Vagina (tissue), 2 donors: ENCODE measurements at places on chromosomes 16 and 17.

- no peak for DNase-seq
Observed at GRCh38 chr16:1464894-1465566, 9.8 kb downstream of the CLCN7 start.

DNA sequence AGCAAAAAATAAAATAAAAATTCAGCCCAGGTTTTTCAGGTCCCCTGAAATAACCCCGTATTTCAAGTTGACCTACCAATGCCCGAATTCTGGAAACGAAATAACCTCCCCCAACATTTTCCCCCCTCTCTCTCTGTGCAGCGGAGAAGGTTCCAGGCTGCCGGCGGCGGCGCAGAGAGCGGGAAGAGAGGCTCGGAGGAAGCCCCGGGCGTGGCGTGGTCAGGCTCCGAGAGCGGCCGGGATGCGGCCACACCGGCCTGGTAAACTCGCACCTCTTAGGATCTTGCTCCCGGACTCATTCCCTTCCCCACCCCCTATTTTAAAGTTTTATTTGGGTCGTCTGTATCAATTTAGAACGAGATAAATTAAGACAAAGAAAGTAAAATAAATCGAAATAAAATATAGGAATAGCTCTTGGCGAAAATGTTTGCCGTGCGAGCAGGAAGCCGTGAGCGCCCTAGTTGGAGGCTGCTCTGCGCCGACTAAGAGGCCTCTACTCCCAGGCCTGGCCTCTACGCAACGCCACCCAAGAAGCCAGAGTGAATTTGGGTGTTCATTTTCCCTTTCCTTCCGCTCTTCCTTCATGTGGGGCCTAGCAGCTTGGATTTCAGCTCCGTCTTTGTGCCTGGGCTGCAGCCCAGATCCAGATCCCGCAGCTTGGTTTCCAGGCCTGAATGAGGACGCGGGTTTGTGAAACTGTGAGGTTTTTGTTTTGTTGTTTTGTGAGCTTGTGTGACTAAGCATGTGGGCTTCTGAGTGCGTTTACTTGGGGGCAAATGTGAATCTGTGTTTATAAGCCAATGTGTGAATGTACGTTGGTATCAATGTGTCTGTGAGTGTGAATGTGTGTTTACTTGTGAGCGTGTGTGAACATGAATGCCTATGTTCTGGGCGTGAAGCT lies 1.5 kb upstream of the HOXB6 start:
- DNase-seq = no peak

DNA sequence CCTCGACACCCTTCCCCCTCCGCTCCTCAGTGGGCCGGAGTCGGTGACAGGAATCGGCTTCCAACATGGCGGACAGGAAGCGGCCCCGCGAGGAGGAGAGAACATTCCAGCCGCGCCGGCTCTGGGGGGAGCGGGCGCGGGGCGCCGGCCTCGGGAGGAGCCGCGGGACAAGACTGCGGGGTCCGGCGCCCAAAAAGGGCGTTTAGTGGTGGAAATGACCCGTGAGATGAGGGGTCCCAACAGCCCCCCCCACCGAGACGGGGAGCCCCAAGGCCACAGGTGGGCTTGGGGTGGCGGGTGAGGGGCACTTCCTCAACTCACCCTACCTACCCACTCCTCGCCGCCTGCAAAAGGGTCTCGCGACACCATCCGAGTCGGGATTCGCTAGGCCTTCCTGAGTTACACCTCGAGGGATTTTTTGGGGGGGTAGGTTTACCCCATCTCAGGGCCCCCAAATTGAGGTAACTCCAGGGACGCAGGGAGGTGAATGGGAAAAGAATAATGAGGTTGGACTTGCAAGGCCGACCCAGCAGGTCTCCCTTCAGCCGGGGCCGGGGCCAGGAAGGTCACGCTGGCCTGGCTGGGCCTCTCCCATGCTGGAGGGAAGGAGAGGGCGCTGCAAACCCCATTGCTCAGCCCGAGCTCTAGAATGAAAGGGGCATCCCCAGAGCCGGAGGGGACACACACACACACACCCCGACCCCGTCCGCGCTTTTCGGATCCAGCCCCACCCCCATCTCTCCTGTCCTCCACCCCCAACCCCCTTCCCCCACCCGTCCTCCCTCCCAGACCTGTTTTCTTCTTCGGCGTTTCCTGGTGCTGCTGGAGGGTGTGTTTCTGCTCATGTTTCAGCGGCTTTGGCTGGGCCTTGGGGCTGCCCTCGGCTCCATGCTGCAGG lies 707 bp downstream of the NUFIP2 start:
- DNase-seq = peak; percentile 89

DNA sequence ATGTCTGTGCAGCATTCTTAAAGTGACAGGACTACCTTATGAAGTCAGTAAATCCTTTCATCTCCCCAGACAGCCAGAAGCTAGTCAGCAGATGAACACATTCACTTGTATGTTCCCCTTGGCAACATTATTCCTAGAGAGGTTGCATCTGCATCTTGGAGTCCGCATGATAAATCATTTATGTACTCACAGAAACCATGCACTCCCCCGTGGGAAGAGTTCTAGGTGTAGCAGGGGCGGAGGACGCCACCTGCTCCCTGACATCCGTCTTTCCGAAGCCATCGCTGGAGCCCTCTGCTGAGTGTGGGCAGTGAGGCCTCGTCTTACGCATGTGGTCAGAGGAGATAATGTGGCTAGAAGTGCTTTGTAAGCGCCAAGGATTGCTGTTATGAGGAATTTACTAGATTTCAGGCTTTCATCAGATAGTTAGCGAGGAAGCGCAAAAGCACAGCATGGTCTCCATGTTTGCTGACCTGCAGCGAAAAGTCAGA lies 144.5 kb downstream of the RPTOR start:
- DNase-seq = no peak

DNA sequence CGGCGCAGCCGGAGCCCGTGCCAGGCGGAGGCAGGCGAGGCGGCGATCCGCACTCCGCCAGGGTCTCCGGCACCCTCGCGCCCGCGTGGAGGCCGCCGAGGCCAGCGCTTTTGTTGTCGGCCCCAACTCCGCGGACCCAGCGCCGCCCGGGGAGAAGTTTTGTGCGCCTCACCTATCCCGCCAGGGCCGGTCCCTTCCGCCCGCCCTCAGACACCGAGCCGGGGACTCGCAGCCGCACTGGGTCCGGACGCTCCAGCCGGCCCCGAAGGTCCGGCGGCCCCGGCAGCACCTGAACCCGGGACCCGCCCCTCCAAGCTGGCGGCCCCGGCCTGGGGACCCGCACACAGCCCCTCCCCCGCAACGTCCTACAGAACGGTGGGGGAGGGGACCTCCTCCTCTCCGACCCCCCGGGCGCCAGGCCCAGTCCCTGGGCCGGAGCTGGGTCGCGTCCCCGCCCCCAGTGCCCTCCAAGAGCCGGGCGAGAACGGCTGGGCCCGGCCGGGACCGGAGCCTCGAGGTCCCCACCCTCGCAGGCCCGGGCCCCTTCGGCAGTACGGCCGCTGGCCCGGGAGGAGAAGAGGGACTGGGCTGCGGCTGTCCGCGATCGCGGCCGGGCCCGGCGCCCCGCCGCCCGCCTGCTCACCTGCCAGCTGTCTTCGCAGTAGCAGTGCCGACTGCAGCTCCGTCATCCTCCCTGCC lies 698 bp downstream of the UBE2G1 start:
- DNase-seq = no peak

DNA sequence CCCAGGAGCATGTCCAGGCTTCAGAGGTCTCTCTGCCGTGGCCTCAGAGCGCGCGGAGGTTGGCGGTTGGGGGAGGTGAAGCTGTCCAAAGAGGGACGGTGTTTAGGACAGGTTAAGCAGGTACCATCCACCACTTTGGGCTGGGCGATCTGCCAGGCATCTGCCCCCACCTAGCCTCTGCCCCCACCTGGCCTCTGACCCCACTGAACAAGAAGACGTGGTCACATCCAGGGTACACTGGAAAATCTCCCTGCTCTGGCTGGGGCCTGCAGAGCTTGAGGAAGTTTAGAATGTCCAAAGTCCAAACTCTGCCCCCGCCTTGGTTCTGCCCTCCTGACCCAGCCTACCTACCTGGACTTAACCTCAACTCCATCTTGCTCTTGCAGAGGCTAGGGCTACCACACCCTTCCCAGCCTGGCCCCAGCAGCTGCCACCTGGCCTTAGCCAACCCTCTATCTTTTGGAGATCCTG lies 1.6 kb downstream of the ITGA3 start:
- DNase-seq = no peak
